ENCODE measurements at places on chromosomes 6 and 20. TPM values are rescaled to one million over a fixed set of nuclear protein-coding genes. Genes with fewer than 3 reads are reported as not detected.

The TRIM38 gene
- 17.0 TPM for total RNA-seq

DNA sequence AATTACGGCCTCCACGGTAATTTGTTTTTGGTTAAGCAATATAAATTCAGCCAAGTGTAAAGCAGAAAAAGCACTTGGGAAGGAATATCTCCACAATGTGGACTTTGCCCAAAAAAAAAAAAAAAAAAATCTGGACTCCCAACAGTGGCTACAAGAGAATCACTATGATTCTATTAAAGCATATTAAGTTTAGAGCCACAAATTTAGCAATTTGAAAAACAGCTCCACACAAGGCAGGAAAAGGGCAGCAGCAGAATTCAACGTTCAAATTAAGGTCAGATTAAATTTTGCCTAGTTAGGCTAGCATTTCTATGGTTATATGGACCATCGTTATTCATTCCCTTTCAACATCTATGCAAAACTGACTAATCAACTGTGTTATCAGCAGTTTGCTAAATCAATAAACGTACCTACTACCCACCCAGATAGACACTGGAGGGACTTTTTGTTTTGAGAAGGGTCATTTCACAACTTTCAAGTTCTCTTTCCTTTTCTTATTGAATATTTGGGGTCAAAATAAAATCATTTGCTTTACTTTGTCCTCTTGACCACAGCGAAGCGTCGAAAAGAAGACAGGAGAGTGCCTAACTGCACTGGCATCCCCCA, 1.0 kb downstream of the MCM9 start:
- no peaks in the 10 kb centered on the region for H3K27me3 ChIP-seq
- DNase-seq, result no peak
- no peak overlapping the region for H3K27ac ChIP-seq
- H3K36me3 ChIP-seq, result peaks cover 28% of the 10 kb centered on the region

DNA sequence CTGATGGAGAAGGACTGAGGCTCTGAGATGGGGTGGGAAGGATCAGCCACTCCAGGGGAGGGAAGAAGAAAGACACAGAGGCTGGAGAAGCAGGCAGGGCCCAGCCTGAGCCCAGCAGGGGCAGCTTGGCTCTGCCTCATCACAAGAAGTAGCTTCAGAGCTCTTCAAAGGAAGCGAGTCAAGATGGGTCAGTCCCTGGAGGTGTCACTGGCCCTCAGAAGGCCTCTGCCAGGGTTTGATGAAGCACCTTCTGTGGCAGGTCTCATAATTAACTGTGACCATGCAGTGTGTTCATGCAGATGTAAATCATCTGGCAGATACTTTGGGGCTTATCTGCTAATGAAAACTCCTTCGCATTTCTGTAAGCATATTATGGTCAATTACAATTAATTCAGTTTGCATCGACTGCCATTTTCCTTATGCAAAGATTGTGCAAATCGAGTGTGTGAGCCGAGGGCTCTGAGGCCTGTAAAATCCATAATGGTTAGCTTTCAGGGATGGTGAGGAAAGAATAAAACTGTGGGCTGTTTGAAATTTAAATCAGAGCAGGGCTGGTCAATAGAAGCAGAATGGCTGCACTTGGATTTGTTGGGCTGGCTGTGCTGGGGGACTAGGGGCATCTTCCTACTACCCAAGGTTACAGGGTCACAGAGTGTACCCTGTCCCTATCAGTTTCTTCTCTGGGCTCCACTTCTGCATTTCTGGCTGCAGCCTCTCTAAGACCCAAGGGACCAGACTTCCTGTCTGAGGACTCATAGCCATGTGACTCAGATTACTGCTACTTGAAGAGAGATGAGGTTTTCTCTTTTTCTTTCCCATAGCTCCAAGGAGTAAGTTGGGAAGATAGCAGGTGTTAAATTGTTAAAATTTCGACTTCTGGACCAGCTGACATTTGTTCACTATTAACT, 376.6 kb downstream of the DHX35 start:
- H3K36me3 ChIP-seq, result no peaks in the 10 kb centered on the region
- H3K27ac ChIP-seq, result no peak overlapping the region
- no peaks in the 10 kb centered on the region for H3K4me1 ChIP-seq
- H3K4me3 ChIP-seq, result no peak overlapping the region
- DNase-seq, result no peak

DNA sequence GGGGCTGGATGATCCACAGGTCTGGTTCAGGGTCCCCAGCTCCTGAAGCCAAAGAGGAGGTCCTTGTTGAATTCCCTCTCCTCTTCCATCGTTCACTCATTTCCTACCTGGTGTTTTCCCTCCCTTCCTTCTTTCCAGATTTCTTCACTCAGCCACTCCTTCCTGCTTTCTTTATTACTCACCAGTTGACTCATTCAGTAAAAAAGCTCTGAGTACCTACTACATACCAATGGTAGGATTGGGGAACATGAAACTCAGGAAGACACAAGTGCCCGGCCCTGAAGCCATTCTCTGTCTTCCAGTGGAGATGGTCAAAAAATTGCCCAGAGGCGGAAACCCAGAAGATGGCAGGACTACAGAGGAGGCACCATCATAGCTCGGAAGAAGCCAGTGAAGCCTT, 11.9 kb upstream of the NSFL1C start:
- H3K4me3 ChIP-seq, result no peak overlapping the region
- H3K27ac ChIP-seq, result no peak overlapping the region
- H3K27me3 ChIP-seq, result peaks cover 4% of the 10 kb centered on the region

The SLC35B2 gene
- 6.4 TPM for total RNA-seq

GRCh38 chr20:18541741-18542140, 25.5 kb upstream of the SMIM26 start:
- peaks cover 72% of the 10 kb centered on the region for H3K36me3 ChIP-seq
- H3K4me1 ChIP-seq, result no peaks in the 10 kb centered on the region
- no peak overlapping the region for H3K4me3 ChIP-seq
- DNase-seq, result no peak
- H3K27ac ChIP-seq, result no peak overlapping the region

The PRDM13 gene
- not detected for total RNA-seq

The HRH3 gene
- not detected for total RNA-seq

DNA sequence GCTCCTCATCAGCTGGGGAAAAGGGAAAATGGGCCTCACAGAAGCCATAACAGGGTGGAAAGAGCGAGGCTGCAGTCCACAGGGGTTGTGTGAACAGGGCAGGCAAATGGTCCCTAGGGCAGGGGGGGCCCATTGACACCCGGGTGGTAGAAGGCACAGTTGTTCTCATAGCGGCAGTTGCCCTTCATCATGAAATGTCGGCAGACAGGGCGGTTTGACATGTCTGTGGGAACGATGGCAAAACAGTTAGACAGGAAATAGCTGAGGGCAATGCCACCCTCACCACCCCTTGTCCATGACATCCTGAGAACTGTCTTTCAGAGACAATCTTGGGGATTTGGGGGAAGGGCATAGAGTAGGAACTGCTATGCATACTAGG, 15.6 kb downstream of the PPP1R10 start:
- no peaks in the 10 kb centered on the region for H3K27me3 ChIP-seq
- no peak overlapping the region for H3K4me3 ChIP-seq
- H3K27ac ChIP-seq, result peak overlapping the region; percentile 29
- DNase-seq, result no peak

GRCh38 chr6:139308286-139308916, 16.6 kb upstream of the TXLNB start:
- no peaks in the 10 kb centered on the region for H3K36me3 ChIP-seq
- H3K27ac ChIP-seq, result no peak overlapping the region
- no peak overlapping the region for H3K4me3 ChIP-seq
- no peak for DNase-seq
- H3K4me1 ChIP-seq, result peaks cover 4% of the 10 kb centered on the region
- no peaks in the 10 kb centered on the region for H3K27me3 ChIP-seq

DNA sequence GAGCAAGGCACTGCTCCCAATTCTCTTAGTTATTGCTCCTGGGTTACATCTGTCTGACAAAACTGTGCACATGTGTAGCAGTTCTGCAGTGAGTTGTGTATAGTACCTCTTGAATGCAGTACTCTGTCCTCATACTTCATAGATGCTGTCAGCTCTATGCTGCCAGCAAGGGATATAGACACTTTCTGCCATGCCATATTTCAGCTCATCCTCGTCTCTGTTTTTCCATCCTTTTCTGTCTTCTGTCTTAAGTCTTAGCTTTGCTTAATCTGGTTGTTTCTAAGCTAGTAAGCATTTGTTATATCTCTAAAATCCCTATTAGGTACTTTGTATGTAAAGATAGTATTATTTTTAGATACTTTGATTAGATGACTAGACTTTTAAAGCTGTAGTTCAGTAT, 76.4 kb downstream of the HIVEP1 start:
- no peaks in the 10 kb centered on the region for H3K4me1 ChIP-seq
- peaks cover 5% of the 10 kb centered on the region for H3K36me3 ChIP-seq
- H3K27ac ChIP-seq, result no peak overlapping the region
- H3K27me3 ChIP-seq, result no peaks in the 10 kb centered on the region
- H3K4me3 ChIP-seq, result no peak overlapping the region

GRCh38 chr6:128463942-128464341, 56.5 kb downstream of the PTPRK start:
- H3K27me3 ChIP-seq, result no peaks in the 10 kb centered on the region
- no peak for DNase-seq
- no peaks in the 10 kb centered on the region for H3K4me1 ChIP-seq
- no peaks in the 10 kb centered on the region for H3K36me3 ChIP-seq

DNA sequence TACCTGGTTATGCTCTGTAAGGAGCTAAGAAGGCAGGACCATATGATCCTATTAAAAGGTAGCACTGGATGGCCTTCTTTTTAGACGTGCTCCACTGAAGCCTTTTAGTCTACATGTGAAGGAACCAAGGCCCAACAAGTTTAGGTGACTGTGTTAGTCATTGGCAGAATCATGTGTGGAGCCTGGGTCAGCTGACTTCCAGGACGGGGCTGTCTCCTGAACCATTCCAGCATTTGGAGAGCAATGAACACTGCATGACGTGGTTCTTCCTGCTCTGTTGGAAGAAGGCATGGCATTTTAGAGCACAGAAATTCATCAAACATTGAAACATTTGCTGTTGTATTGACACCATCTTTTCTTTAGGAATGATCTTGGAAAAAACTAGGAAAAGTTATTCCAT, 87.8 kb upstream of the TIAM2 start:
- no peak overlapping the region for H3K4me3 ChIP-seq
- peaks cover 2% of the 10 kb centered on the region for H3K36me3 ChIP-seq
- no peaks in the 10 kb centered on the region for H3K27me3 ChIP-seq
- H3K4me1 ChIP-seq, result no peaks in the 10 kb centered on the region
- no peak for DNase-seq
- H3K27ac ChIP-seq, result no peak overlapping the region

The UBE2C gene
- 0.64 TPM for total RNA-seq

- no peaks in the 10 kb centered on the region for H3K27me3 ChIP-seq
- no peak overlapping the region for H3K4me3 ChIP-seq
- no peaks in the 10 kb centered on the region for H3K36me3 ChIP-seq
- DNase-seq, result no peak
- peaks cover 23% of the 10 kb centered on the region for H3K4me1 ChIP-seq
Measured at GRCh38 chr6:79665725-79666551, 34.8 kb downstream of the SH3BGRL2 start.

GRCh38 chr20:51380401-51381385, 161.8 kb downstream of the NFATC2 start:
- no peaks in the 10 kb centered on the region for H3K27me3 ChIP-seq
- peaks cover 10% of the 10 kb centered on the region for H3K36me3 ChIP-seq
- DNase-seq, result no peak
- H3K4me3 ChIP-seq, result no peak overlapping the region
- H3K4me1 ChIP-seq, result peaks cover under 1% of the 10 kb centered on the region
- no peak overlapping the region for H3K27ac ChIP-seq

DNA sequence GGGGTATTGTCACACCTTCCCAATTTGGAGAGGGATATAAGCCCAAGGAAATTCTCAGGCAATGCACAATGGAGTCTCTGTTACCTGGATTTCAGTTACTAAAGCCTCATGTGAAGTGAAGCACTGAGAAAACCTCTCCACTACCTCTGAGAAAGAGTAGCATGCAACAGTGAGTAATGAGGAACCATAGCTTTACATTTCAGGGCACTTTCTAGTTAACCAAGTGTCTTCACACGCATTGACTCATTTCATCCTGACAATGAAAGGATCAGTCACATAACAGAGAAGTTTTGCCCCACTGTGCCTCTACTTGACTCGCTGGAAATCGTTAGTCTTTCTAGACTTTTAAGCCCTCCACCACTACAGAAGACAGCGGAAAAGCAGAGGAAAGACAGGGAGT, 86.2 kb upstream of the ARID1B start:
- H3K4me3 ChIP-seq, result no peak overlapping the region
- H3K27me3 ChIP-seq, result no peaks in the 10 kb centered on the region
- no peaks in the 10 kb centered on the region for H3K36me3 ChIP-seq
- no peak overlapping the region for H3K27ac ChIP-seq
- no peak for DNase-seq
- H3K4me1 ChIP-seq, result peaks cover 13% of the 10 kb centered on the region

GRCh38 chr6:75775219-75775618, 26.2 kb downstream of the MYO6 start:
- H3K27ac ChIP-seq, result no peak overlapping the region
- no peak for DNase-seq
- no peak overlapping the region for H3K4me3 ChIP-seq
- H3K36me3 ChIP-seq, result no peaks in the 10 kb centered on the region
- no peaks in the 10 kb centered on the region for H3K27me3 ChIP-seq

DNA sequence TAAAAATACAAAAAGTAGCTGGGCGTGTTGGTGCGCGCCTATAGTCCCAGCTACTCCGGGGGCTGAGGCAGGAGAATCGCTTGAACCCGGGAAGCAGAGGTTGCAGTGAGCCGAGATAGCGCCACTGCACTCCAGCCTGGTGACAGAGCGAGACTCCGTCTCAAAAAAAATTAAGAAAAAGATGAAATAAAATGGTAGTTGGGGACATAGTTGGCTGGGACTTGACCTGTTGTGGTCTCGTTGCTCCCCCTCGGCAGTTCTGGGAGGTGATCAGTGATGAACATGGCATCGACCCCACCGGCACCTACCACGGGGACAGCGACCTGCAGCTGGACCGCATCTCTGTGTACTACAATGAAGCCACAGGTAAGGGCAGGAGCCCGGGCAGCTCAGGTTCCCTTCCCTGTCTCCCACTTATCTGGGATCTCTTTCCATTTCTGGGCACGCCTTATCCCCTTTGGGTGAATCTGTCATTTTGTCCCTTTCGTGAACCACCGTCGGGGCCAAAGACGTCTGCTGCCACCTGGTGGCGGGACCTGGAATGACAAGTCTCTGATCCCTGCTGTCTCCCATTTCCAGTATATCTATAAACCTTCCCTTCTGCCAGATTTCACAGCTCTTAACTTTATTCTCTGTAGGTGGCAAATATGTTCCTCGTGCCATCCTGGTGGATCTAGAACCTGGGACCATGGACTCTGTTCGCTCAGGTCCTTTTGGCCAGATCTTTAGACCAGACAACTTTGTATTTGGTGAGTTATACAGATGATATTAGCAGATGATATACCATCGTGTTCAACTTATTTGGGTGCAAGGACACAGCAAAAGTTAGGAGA, 2.3 kb downstream of the TUBB start:
- peak overlapping the region; percentile 63 for H3K4me3 ChIP-seq
- no peaks in the 10 kb centered on the region for H3K27me3 ChIP-seq
- H3K36me3 ChIP-seq, result peaks cover 50% of the 10 kb centered on the region
- peak; percentile 90 for DNase-seq
- peaks cover 66% of the 10 kb centered on the region for H3K4me1 ChIP-seq
- no peak overlapping the region for H3K27ac ChIP-seq

DNA sequence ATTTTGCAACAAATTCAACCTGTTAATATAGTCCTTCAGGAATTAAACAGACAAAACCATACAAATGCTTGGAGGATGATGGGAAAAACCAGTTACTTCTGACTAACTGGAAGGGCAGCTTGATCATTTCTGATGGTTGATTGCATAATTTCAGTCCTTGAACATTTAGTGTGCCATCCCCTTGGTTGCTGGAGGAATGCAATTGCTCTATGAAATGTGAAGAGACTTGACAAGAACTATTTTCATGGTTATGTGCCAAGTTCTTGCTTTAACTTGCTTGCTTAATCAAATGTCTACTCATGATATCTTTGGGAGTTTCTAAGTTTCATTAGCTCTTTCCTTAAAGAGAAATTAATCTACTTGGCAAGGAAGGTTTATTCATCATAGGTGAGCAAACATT, 45.2 kb downstream of the ANKEF1 start:
- no peak for DNase-seq
- no peaks in the 10 kb centered on the region for H3K4me1 ChIP-seq

Measured in CD4-positive, alpha-beta T cell (primary cell).